ENCODE measurements at places on chromosomes 2 and 18.

- no peak for DNase-seq
Observed at GRCh38 chr2:174630107-174630506, 32.5 kb upstream of the WIPF1 start.

DNA sequence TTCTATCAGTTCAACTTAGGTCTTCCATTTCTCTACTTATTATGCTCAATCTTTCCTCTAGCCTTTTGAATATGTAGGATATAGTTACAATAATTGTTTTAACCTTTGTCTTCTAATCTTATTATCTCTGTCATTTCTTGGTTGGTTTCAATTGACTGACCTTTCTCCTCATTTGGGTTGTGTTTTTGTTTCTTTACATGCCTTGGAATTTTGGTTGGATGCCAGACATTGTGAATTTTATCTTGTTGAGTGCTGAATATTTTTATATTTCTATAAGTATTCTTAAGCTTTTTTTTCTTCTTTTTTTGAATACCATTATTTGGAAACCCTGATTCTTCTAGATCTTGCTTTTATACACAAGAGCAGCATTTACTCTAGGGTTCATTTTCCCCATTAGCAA lies 30.7 kb upstream of the TMEM247 start:
- DNase-seq = no peak

DNA sequence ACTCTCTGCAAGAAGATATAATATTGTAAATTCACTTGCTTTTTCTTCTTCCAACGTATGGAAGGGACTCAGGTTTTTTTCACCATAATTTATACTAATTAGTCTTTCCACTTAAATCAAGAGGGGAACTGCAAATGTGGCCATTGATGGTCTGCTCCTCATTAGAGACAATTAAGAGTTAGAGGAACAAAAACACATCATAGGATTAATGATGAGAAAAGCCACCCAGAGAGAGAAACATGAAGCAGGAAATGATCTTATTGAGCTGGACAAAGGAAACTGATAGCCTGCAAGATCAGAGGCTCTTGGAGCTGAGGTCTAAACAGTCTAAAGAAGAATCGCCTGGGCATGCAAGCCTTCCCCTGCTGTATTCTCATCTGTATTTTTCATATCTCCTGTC lies 151.2 kb upstream of the NRP2 start:
- no peak for DNase-seq

DNA sequence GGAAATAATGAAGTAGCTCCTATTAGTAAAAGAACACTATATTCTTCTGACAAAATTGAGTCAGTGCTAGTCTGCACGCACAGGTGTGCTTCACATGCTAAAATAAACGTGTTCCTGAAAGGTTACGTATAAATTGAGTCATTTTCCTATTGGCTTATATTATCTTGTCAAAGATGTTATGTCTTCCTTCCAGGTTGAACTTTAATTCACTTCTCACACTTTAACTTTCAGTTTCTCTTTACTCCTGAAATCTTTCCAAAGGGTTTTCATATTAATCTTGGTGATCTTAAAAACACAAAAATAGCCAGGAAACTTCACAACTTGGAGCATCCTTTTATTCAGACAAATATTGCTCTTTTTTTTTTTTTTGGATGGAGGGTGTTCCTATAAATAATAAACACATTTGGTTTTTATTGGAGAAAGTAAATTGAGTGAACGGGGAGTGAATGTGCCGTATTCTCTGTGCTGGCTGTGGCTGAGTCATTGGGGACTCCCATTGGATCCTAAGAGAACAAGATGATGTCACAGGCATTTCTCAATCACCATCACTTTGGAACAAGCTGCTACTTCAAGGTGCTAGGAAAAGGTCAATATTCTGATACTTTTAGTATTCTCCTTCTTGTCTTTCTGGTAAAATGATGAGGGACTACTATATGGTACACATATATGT lies 150.2 kb upstream of the SPATS2L start:
- peak; percentile 43 for DNase-seq

GRCh38 chr18:12369211-12369610 lies 7.8 kb downstream of the AFG3L2 start:
- no peak for DNase-seq

DNA sequence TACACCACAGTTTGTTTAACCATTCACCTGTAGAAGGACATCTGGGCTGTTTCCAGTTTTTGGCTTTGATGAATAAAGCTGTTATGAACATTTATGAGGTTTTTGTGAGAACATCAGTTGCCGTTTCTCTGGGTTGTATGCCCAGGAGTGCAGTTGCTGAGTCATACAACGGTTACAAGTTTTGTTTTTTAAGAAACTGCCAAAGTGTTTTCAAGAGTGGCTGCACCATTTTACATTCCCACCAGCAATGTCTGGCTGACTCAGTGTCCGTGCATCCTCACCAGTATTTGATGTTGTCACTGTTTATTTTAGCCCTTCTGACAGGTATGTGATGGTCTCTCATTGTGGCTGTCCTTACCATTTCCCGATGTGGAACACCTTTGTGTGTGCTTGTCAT lies 48.0 kb upstream of the GPR17 start:
- DNase-seq = peak; percentile 22

DNA sequence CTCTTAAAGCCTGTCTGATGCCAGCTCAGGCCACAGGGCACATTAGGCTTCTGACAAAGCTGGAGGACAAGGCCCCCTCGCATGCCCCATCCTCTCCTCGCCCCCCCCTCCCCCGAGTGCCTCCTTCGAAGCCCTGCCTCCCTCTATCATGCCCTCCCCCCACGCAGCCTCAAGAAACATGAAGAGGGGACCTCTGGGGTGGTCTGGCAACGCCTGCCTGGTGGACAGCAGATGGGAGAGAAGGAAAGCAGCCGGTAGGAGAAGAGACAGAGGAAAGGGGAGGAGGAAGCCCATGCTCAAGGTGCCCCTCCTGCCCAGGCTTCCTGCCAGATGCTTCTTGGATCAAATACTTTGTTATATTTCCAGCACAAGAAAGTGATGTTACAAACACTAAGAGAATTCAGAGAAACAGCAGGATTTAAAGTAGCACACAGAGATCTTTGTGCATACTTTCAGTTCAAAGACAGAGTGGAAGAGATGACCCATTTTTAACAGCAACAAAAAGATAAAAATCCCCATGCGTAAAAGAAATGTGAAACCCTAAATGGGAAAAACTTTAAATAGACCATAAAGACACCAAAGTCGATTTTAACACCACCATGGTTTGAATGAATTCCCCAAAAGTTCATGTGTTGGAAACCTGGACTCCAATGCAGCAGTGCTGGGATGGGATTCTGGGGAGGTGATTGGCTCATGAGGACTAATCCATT lies 19.0 kb downstream of the BOK start:
- DNase-seq = no peak

DNA sequence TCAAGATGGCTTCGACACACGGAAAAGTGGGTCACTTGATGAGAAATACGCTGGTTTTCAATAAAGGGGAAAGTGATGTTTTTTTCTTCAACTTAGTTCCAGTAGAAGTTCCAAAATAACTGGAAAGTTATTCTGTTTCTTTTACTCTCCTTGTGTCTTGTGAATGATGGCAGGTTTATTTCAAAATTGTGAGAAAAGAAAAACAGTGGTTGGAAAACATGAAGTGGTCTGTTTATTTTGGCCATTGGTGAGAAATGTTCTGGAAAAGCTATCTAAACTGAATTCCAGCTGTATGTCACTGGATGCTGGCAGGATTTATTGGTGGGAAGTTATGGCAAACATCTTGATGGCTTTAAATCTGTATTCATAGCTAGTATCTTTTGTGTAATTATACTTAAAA lies 484.1 kb downstream of the DCC start:
- no peak for DNase-seq

GRCh38 chr2:48587560-48587959 lies 30.1 kb upstream of the GTF2A1L start:
- DNase-seq = no peak

DNA sequence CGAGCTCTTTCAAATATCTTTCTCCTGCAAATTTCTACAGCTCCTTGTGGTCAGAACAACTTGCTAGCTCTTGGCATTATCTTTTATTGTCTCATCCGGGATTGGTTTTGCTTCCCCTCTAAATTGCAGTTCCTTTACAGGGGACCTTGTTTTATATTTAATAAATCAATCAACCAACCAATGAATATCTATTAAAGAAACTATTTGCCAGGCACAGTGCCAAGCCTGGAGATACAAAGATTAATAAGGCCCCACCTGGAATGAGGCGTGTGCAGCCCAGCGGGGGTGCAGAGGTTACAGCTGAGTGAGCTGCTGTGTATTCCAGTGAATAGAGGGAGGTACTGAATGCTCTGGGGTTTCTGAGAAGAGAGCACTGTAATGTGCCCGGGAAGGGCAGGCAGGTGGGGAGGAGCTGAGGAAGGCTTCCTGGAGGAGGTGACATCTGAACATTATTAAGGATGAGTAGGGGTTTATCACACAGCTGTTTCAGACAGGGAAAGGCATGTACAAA lies 51.8 kb downstream of the LIPG start:
- DNase-seq = no peak

- DNase-seq = no peak
Observed at GRCh38 chr18:1663879-1664705, 759.4 kb downstream of the ADCYAP1 start.

GRCh38 chr2:124698979-124699565 lies 674.0 kb downstream of the CNTNAP5 start:
- no peak for DNase-seq

GRCh38 chr18:32383050-32383819 lies 87.4 kb downstream of the GAREM1 start:
- DNase-seq = peak; percentile 100

DNA sequence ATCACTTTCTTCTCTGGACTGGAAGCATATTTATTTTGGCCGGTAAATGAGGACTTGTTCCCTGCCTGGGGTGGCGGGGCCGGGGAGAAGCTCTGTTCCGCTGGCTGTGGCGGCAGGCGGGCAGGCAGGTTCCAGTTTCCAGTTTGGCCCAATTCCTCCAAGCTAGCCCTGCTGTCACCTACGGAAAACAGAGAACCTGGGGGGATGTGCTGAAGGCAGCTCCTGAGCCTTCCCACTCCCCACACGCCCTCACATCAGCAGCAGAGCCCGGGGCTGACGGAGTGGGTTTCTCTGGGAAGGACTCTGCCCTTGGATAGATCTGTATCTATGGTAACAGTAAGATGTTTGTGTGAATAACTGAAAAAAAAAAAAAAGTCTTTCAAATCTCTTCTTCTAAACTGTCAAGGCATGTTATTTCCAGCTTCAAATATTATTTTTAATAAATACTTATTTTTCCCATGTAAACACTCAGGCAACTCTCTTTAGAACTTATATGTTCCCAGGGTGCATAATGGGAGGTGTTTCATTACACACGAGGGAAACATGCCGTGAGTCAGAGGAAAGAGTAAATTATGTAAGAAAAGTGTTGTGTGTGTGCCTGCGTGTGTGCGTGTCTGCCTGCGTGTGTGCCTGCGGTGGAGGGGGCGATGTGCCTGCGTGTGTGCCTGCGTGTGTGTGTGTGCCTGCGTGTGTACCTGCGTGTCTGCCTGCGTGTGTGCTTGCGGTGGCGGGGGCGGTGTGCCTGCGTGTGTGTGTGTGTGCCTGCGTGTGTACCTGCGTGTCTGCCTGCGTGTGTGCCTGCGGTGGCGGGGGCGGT lies 116.1 kb upstream of the ZNF516 start:
- no peak for DNase-seq

DNA sequence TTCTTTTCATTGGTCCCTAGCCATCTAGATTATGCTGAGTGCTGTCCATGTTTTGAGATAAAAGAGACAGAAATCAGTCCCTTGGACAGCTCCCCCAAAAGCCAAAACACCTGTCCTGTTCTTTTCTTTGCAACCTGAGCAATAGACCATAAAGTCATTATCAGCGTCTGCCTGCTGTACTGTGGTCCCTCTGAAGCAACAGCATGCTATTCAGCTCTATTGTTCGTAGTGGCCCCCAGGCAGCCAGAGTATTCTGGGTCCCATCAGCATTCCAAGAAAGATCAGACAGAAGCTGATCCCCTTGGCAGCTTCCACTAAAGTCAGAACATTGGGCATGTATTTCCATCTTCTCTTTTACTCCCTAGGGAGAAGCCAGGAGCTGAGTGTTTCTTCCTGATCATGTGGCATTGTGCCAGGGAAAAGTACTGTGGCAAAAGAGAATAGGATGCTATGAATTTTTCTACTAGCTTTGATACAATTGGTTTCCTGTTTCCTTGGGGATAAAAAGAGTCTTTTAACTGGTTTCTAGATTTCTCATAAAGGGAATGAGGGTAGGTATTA lies 33.6 kb upstream of the ZSWIM2 start:
- no peak for DNase-seq

GRCh38 chr2:165544897-165545296 lies 75.4 kb downstream of the CSRNP3 start:
- DNase-seq = no peak

- no peak for DNase-seq
Observed at GRCh38 chr18:76589866-76590265, 94.8 kb upstream of the ZNF516 start.

DNA sequence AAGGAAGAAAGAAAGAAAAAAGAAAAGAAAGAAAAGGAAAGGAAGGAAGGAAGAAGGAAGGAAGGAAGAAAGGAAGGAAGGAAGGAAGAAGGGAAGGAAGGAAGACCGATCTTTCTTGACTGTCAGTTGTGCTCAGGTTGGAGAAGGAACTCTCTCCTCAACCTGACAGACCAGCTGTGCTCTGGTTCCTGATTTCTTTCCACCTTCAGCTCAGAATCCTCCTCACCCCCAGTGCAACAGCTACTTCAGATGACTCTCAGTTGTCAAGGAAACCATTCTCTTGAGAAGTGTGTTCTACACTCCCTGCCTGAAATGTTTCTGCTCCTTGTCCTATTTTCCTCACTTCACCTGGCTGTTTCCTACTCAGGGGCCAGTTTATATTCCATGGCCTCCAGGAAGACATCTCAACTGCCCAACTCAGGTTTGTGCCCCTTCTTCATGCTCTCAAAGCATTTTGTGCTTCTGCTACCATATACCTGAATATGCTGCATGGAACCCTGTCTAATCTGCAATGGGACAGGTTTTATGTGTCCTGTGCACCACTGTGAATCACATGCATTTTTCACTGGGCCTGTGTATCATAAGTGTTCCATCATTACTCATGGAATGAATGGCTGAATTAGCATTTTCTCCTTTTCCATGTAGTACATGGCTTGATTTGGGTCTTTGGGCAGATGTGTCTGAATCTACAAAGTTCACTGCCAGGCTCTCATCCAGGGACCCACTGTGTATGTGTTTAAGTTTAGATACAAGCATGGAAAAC lies 32.8 kb upstream of the DOCK10 start:
- DNase-seq = no peak

DNA sequence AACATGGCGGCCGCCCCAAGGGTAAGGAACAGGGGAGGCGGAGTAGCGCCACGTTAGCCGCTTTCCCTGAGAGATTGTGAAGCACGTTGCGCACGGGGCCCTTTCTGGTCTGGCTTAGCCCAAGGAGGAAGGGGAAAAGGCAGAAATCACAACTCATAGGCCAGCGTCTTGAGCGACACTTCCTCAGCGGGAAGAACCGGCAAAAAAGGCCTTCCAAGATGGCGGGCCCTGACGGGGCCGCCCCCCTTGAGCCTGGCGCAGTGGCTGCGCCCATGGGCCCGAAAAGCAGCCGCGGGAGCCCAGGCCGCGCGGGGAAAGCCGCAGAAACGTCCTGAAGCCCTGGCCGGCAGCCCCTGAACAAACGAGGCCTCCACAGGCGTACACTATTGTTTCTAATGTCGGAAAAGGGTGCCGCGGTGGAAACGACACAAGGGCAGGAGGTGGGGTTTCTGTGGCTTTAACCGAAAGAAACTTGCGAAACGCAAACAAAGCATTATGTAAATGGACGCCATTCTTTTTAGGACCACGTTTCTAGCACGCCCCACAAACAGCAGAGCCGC lies 919 bp upstream of the PCBP1 start:
- DNase-seq = no peak

- peak; percentile 54 for DNase-seq
Observed at GRCh38 chr2:102337012-102337411, 18.6 kb upstream of the IL18R1 start.
